ENCODE measurements at places on chromosomes 1 and 21.

DNA sequence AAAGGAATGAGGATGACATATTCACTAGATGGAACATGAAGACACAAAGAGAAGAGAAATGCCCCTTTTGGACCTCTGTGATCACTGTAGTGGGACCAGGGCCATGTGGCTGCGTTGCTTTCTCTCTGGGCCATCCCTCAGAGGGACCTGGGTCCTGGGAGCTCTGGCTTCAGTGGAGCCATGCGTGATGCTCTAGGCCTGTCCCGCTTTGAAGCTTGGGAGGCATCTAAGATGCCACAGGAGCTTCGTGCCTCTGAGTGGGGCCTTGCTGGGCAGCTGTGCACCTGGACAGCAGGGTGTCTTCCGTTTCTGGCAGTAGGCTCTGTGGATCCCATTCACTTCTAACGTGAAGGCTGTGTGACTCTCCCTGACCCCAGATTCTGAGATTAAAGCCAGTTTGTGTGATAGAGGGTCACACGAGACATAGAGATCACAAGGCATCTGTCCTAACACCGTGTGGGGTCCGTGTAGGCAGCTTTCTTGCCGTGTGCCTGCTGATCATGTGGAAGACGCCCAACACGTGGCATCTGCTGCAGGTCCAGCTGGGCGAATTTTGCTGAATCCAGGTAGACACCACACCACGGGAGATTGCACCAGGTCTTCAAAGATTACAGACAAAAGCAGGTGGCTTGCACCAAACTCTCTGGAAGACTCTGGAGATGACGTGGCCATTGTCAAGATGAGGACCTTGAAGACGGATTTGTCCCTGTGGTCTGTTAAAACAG is 17.2 kb upstream of the PRSS38 start:
- no peak for DNase-seq

- no peak for DNase-seq
These were observed 196.0 kb downstream of the CRB1 start for GRCh38 chr1:197464044-197464443.

DNA sequence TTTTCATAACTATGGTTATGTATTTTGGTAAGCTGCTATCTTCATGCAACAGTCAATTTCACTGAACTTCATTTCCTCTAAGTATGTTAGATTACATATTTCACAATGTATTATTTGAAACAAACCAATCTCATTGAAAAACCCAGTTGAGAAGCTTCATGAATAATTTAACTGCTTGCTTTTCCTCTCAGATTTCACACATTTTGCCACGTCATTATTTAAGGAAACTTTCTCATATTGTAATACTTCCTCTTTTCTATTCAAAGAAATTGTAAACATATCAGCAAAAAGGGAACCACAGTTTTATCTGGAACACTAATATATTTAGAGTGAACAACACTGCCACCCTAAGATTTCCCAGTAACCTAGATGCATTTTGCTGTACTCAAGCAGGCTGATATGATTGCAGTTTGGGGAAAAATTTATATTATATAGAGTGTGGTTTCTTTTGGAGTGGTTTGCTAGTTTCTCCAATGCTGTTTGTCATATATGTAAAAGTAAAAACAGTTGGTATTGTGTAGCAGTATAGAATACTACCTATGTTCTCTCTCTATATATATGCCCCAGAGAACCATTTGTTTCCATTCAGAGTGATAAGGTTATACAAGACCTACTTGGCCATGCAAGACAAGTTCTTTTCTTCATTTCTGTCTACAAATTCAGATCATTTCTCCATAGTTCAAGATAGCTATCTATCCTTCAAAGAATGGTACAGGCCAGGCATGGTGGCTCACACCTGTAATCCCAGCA is 28.4 kb upstream of the AHCTF1 start:
- DNase-seq, result no peak

DNA sequence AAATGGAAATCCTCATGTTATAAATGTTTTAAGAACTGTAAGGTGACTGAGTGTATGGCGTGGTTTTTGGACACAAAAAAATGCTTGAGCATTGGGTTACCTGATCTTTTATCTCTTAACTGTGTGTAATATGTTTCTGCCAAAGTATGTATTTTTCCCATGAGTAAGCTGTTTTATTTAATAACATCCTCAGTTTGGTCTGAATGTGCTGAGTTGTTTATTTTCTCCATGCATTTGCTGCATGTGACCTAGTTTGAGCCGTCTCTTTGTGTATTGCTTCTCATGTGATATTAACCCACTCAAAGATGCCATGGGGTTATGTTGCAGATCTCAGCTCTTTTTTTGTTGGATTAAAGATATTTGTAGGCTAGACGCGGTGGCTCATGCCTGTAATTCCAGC is 6.1 kb upstream of the LYPLA2 start:
- DNase-seq, result no peak

- DNase-seq, result peak; percentile 8
These were observed 455.3 kb upstream of the USP24 start for GRCh38 chr1:55670331-55671082.

DNA sequence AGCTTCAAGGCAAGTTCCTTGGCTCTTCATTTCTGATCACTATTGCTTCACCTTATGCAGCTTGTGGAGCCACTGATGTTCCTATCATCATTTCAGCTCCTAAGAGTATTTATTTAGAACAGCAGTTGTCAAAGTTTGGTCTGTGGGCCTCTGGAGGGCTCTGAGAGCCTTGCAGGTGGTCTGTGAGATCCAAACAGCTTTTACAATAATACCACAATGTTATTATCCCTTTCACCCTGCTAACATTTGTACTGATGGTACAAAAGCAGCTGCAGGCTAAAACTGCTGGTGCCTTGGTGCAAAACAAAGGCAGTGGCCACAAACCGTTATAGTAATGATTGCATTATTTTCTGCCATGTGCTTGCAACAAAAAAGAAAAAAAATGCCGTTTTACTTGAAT is 33.8 kb downstream of the PATJ start:
- no peak for DNase-seq

- DNase-seq, result peak; percentile 77
These were observed 577 bp upstream of the CEP350 start for GRCh38 chr1:179953974-179954492.

- DNase-seq, result no peak
These were observed 55.4 kb upstream of the LPGAT1 start for GRCh38 chr1:211885747-211886522.

GRCh38 chr1:238450976-238451375 is 560.3 kb upstream of the ZP4 start:
- no peak for DNase-seq

- DNase-seq, result no peak
These were observed 7.3 kb upstream of the IFNGR2 start for GRCh38 chr21:33395891-33396331.

GRCh38 chr1:219144658-219145315 is 28.9 kb upstream of the LYPLAL1 start:
- DNase-seq, result no peak

- no peak for DNase-seq
These were observed 32.5 kb upstream of the FHAD1 start for GRCh38 chr1:15214527-15214926.

DNA sequence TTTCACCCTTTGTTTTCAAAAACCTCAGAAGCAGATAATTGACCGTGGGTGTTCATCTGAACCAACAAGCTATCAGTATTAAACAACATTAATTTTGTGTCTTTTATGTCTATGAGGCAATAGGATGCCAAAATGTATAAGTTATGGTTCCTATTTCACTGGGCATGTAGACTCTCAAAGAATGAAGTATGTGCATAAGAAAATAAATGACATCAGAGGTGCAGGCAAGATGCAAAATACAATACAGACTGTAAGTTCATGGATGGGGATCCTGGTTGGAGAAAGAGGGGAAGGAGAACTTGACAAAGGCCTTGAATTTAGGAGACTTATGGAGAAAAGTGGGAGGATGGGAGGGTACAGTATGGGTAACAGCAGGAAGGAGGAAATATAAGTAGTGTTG is 23.4 kb upstream of the POU2F1 start:
- no peak for DNase-seq

GRCh38 chr1:203673550-203674411 is 47.1 kb downstream of the ATP2B4 start:
- no peak for DNase-seq

DNA sequence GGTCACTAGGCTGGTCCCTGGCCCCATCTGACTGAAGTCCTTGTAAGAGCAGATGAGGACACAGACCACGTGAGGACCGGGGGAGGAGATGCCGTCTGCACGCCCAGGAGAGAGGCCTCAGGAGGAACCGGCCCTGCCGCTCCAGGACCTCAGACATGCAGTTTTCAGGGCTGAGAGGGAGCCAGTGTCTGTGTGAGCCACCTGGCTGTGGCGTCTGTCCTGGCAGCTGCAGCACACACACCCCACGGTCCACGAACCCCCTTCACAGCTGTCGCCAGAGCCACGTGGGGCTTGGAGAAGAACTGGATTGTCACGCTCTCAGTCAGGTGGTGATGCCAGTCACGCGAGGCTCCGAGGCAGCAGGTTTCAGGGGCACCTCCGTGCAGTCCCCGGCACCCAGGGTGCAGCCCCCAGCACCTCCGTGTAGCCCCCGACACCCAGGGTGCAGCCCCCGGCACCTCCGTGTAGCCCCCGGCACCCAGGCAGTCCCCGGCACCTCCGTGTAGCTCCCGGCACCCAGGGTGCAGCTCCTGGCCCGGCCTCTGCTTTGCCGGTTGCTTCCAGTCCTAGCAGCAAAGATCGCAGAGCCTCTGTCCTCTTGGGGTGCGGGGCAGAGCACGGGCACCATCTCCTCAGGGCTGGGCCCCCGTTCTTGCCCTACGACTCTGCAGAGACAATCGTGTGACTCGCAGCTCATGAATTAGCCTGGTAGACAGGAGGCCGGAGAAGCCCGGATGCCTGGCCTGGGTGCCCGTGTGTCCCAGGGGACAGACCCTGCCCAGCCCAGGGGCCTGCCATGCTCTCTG is 19.0 kb upstream of the SUMO3 start:
- DNase-seq, result no peak

- DNase-seq, result no peak
These were observed 2.2 kb downstream of the SLC30A2 start for GRCh38 chr1:26043765-26044164.

- DNase-seq, result no peak
These were observed 15.4 kb upstream of the FRRS1 start for GRCh38 chr1:99781798-99782197.

DNA sequence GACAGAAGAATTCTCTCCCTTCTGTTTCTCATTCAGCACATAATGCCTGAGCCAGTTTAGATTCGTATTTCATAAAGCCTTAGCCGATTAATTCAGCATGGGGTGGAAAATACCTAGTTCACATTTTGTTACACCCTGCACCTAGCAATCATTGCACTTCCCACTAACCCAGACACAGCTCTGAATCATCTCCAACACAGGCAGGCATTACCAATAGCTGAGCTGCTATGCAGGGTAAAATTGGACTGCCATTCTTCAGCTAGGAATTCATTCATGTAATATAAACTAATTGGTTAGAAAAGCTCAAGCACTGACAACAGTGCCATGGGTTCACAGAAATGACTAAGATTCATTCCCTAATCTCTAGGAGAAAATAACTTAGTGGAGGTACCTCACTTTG is 26.9 kb upstream of the NKAIN1 start:
- DNase-seq, result no peak

DNA sequence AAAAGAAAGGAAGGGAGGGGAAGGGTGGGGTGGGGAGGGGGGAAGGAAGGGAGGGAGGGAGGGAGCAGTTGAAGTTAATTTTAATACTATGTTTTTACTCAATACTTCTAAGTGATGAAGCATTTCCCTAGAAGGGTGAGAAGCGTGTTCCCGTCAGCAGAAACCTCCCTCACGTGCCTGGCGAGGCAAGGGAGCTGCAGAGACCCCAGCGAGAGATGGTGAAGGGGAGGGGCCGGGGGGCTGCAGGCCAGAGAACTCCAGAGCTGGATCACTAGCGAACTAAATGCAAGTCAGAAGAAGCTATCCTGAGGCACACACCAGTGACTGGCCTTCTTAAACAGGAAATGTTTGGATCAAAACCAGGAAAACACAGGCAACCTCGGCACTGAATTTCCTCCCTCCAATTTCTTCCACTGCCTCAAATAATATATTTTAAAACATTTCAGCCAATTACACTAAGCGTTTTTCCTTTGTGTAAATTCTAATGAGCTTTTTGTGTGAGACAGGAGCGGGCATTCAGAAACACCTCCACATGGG is 18.0 kb downstream of the WDR4 start:
- DNase-seq, result no peak

- no peak for DNase-seq
These were observed 295.1 kb downstream of the SIPA1L2 start for GRCh38 chr1:232334811-232335210.

DNA sequence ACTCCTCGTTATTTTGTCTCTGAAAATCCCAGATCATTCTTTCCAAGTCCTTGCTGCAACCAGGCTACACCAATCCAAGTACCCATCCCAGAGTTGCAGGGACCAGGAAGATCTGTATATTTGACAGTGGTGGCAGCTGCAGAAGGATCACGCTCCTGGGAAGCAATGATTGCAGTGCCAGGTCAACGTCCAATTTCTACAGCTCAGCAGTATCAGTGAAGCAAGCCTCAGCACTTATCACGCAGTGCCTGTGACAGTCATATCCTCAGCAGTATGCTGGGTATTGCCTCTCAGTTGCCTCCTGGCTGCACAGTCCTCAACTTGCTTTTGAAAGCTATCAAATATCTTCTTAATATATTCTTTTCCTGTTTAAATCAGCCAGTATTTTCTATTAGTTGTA is 66.7 kb downstream of the BARHL2 start:
- no peak for DNase-seq

GRCh38 chr1:79815115-79815514 is 808.6 kb upstream of the ADGRL4 start:
- DNase-seq, result no peak

DNA sequence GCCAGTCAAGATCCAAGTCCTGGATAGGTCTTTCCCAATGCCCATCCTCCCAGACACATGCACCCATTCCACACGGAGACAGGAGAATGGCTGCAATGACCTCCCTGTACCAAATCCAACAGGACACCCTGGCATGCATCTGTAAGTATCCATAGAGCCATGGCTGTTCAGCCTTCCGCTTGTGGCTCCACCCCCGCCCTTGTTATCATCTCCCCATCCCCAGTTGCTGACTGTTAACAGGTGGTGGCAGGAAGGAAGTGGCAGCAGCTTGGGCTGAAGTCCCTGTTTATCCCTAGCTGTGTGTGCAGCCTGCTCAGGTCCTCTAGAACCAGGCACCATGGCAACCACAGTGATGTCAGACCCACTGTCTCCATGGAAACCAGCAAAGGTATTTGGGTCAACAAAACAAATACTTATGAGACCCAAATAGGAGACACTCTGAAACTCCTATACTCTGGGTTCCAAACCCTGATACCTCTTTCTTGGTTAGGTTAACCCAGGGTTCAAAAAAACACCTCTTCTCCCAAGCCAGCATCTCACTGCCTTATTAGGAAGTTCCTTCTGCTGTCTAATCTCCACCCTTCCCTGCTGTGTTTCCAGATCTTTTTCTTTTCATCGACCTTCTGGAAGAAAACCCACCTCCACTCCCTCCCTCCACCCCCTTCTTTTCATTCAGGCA is 721 bp downstream of the PBXIP1 start:
- no peak for DNase-seq

- no peak for DNase-seq
These were observed 127.5 kb upstream of the CHODL start for GRCh38 chr21:18117176-18117575.

GRCh38 chr1:61391730-61392129 is 309.4 kb downstream of the NFIA start:
- DNase-seq, result no peak

Measured in NCI-H187 treated with DMSO at 0.1 percent for 48 hours (cell line).